ENCODE measurements at places on chromosomes 3 and 15. TPM values are rescaled to one million over a fixed set of nuclear protein-coding genes. Genes with fewer than 3 reads are reported as not detected.

DNA sequence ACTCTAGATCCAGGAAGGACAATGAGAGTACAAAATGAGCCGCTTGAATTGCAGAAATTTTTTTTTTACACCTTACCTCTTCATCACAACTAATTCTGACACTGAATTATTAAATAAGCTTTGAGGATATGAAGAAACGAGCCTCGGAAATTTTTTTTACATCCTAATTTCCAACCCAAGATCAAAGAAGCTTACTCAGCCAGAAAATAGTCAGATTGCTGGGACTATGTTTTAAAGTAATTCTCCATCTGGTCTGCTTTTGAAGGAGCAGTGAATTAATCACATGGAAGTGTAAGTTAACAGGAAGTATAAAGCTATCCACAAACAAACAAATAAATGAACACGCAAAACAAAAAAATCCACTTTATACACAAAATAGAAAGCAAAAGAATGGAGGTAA is 437.0 kb upstream of the KCNMB2 start:
- ATAC-seq: no peak
- no peak overlapping the region for H3K27ac ChIP-seq
- no peaks in the 10 kb centered on the region for H3K27me3 ChIP-seq
- no peaks in the 10 kb centered on the region for H3K36me3 ChIP-seq
- H3K4me1 ChIP-seq: no peaks in the 10 kb centered on the region
- H3K4me3 ChIP-seq: no peak overlapping the region

GOLGA6B gene
- not detected for total RNA-seq

GRCh38 chr15:58867926-58868325 is 65.6 kb downstream of the SLTM start:
- H3K27ac ChIP-seq: no peak overlapping the region
- H3K36me3 ChIP-seq: no peaks in the 10 kb centered on the region
- ATAC-seq: no peak
- peaks cover 14% of the 10 kb centered on the region for H3K4me1 ChIP-seq
- H3K4me3 ChIP-seq: no peak overlapping the region

- H3K27me3 ChIP-seq: no peaks in the 10 kb centered on the region
- no peak overlapping the region for H3K4me3 ChIP-seq
- no peaks in the 10 kb centered on the region for H3K36me3 ChIP-seq
- no peak for ATAC-seq
Observed at GRCh38 chr3:188915127-188915526, 256.6 kb upstream of the TPRG1 start.
